ENCODE measurements at places on chromosomes 1 and 21.

GRCh38 chr1:185360714-185361113 is 43.7 kb upstream of the IVNS1ABP start:
- DNase-seq, result no peak

DNA sequence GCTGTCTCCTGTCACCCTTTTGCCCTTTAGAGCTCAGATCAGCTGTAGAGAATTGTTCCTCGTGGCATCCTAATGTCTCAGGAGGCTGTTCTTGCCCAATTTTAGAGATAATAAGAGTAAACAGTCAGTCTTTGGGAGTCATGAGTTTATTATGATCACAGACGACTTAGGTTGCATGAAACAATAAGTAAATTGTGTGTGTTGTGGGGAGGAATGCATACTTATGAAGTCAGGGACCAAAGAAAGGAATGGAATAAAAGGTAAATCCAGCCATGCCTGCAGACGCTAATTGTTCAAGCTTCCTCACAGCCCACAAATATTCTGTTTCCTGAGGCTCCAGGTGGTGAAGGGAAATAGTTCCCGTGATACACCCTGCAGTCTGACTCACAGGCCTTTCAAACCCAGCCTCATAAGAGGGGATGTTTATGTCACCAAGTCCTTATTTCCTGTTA is 897 bp downstream of the EPHX4 start:
- no peak for DNase-seq

GRCh38 chr21:46559291-46559983 is 45.4 kb downstream of the S100B start:
- DNase-seq, result no peak

GRCh38 chr1:27602462-27603308 is 1.3 kb downstream of the AHDC1 start:
- DNase-seq, result peak; percentile 75

DNA sequence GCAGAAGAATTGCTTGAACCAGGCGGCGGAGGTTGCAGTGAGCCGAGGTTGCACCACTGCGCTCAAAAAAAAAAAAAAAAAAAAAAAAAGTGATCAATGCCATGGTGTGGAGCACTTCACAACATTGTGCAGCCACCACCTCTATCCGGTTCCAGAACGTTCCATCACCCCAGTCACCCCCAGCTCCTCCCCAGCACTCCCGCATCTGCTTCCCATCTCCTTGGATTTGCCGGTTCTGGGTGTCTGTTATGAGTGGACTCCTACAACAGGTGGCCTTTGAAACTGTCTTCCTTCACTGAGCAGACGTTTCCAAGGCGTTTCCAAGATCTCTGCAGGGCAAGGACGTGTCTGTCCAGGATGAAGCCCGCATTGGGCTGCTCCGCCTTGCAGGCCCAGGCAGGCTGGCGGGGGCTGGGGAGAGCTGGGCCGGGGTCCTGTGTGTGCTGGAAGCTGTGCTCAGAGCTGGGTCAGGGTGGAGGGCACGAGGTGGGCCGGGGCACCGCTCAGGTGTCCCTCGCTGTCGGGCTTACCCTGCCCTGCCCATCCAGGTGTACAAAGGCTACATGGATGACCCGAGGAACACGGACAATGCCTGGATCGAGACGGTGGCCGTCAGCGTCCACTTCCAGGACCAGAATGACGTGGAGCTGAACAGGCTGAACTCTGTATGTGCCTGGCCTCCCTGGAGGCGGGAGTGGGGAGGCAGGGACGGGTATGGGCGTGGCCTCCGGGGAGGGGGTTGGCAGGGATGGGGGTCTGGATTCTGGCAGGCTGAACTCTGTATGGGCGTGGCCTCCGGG is 14.9 kb upstream of the LRRC3 start:
- no peak for DNase-seq

GRCh38 chr1:214219902-214220301 is 61.1 kb upstream of the SMYD2 start:
- no peak for DNase-seq

DNA sequence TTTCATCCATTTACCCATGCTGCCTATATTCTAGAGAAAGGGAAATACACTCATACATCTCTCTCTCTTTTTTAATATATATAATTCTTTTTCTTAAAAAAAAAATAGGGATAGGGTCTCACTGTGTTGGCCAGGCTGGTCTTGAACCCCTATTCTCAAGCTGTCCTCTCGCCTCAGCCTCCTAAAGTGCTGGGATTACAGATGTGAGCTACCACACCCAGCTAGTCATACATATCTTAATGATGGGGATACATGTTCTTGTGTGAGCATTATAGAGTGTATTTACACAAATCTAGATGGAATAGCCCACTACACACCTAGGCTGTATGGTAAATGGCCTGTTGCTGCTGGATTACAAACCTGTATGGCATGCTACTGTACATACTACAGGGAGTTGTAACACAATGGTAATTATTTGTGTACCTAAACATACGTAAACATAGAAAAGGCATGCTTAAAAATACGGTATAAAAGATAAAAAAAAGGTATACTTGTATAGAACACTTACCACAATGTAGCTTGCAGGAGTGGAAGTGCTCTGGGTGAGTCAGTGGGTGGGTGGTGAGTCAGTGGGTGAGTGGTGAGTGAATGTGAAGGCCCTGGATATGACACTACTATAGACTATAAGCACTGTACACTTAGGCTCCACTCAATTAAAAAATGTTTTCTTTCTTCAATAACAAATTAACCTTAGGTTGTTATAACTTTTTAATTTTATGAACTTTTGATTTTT is 72.9 kb downstream of the IVNS1ABP start:
- DNase-seq, result no peak

DNA sequence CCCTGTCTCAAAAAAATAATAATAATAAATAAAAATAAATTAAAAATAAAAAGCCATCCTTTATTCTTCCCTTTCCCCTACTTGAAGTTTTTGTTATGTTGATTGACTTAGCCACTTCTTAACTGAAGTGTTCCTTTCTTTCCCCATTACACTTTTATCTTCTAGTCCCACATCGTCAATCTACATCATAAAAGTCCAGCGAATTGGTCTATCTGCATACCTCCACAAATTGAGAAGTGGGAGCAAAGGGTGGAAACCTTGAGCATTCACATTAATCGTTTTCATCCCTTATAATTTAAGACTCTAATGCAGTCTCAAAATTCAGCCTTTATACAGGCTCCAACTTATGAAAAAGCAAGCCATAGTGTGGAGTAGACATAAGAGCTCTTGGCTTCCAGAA is 6.5 kb upstream of the ZYG11A start:
- no peak for DNase-seq

GRCh38 chr1:94790246-94790645 is 29.9 kb upstream of the SLC44A3 start:
- DNase-seq, result no peak

- DNase-seq, result no peak
Observed at GRCh38 chr1:208137193-208137592, 107.0 kb downstream of the PLXNA2 start.

DNA sequence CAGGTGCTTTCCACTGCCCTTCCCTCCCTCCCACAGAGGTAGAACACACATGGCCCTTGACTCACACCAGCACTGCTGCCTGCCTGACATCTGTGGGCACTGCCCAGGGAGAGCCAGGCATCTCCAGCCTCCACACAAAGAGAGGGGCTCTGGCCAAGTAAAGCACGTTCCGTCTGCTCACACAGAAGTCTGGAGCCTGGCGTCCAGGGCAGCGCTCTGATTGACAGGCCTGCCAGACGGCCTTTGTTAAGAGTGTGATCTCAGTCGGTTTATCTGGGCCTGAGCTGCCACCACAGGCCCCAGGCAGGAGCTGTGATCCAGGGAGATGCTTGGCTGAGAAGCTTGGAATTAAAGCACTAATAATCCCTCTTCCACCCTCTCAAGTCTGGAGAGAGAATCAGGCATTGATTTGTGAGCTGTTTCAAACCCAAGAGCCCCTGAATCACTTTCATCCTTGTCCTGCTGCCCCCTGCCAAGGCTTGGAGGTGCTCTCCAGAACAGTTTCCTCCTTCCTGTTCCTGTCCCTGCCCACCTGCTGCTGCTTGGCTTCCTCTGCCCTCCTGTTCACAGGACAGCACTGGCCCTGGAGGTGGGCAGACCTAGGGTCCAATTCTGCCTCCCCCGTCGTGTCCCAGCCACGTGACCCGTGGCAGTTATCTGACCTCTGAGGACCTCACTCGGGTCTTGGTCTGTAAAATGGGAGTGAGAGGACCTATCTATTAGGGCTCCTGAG is 3.7 kb downstream of the DMRTB1 start:
- DNase-seq, result no peak

GRCh38 chr21:31293986-31294385 is 50.1 kb downstream of the TIAM1 start:
- DNase-seq, result no peak

- DNase-seq, result no peak
Observed at GRCh38 chr1:73801912-73802429, 396.0 kb downstream of the LRRIQ3 start.

GRCh38 chr21:42190486-42190863 is 28.5 kb upstream of the ABCG1 start:
- DNase-seq, result no peak

- no peak for DNase-seq
Observed at GRCh38 chr1:111476761-111477309, 3.1 kb downstream of the C1orf162 start.

DNA sequence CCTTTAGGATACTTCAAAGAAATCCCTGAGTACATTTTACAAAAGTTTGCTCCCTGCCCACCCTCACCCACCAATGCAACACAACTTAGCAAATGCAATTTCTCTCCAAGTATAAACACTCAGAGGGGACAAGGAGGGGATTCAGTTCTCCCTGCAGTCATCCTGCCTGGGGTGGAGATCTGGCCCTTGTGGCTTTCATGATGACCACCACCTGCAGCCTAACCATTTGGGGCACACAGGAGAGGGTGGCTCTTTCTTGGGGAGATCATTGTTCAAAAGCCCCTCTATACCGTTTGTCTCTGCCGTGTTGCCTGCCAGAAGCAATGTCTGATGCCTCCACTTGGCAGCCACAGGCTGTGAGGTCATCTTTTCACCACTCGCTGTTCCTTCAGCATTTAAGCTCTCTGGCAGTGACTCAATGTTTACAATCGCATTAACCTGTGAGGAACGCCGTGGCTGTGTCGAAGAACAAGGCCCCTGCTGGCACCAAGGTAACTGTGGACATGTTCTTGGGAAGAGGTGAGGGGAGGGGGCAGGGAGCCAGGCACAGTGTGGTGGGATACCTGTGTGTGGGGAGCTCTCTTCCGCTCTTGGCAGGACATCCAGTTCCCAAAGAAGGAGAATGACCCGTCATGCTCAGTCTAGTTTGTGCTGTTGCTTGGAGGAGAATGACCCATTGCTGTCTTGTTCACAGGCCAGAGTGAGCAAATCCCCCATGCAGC is 103.9 kb upstream of the DUSP10 start:
- no peak for DNase-seq

DNA sequence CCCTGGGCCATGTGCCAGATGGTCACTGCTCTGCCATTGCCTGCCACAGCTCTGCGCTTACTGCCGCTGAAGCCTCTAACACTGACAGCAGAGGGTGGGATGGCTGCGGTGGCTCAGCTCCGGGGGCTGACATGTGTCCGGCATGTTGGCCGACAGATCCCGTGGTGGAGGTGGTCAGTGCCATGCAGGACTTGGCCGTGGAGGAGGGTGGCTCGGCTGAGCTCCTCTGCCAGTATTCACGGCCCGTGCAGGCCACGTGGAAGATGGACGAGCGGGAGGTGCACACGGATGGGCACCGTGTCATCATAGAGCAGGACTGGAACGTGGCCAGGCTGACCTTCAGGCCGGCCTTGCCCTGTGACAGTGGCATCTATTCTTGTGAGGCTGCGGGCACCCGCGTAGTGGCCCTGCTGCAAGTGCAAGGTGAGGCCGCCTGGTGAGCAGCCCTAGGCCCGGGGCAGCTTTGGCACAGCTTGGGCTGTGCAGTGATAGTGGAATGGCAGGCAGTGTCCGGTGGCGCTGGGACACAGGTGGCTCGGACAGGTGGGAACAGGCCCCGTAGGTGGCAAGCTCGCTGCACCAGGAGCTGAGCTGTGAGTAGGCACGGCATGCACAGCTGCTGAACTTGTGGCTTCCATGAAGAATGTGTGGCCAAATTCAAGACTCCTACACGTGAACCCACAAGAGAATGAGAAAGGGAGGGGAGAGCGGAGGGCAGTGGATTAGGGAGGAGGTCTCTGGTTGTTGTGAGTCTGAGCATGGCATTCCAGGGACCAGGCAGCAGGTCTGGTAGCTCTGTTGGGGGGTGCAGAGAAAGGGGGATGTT is 91.8 kb downstream of the TRIM11 start:
- peak; percentile 14 for DNase-seq

DNA sequence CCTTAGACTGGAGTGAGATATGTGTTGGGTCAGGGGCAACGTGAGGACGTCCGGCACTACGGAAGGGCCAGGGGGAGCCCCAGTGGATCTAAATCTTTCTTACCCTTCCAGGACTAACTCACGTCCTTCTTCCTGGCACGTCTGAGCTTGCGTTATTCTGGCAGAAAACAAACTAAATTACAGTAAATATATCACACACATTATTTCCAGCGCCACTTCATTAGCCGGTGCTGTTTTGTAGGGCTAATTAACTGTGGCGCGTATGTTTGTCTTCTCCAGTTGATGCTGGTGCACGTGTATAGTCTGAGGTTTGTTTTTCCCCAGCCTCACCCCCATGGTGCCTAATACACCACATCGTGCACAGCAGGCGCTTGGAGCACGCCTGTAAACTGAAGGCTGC is 59.2 kb downstream of the TLR5 start:
- DNase-seq, result no peak

GRCh38 chr1:61956784-61957183 is 214.5 kb downstream of the PATJ start:
- no peak for DNase-seq

DNA sequence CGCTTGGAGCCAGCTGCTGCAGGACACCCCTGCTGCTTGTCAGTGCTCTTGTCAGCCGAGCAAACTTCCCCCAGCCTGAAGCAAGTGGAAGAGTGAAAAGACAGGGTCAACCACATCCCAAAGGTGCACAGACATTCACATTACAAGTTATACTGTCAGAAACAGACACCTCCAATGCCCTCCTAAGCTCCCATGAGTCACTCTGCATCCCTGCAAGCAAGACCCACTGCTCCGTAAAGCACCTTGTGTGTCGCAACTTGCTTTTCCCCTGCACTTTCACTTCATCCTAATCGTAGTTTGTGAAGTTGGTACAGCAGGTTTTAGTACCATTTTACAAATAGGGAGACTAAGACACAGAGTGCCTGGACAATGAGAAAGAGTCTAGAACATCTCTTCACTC is 51.1 kb downstream of the KCNH1 start:
- no peak for DNase-seq

- no peak for DNase-seq
Observed at GRCh38 chr1:48718116-48718630, 58.5 kb downstream of the BEND5 start.

- no peak for DNase-seq
Observed at GRCh38 chr21:14243874-14244273, 27.9 kb downstream of the RBM11 start.

DNA sequence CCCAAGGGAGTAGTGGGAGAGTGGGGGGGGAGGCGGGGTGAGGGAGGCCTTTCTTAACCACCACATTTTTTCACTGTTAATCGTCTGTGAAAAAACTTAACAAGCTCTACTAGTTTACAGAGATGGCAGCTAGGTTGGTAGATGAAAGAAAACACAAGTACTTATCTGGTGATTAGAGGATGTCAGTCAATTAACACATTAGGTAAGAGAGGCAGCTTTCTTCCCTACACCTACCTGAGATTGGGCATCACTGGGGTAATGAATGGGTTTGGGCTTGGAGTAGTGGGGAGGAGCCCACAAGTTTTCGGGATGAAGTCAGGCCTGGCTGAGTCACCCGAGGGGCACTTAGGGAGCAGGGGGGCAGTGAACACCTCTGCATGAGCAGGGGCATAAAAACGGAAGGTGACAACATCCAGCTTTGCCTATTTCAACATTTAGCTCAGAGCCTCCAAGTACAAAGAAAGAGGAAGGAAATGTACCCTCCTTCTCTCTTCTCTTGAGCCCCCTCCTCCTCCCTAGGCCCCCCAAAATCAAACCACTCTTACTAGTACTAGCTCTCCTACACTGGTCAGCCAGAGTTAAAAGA is 2.5 kb downstream of the LBR start:
- no peak for DNase-seq
